NCI-H1930 (cell line): ENCODE measurements at places on chromosomes 6 and 20.

- no peak for DNase-seq
Observed at GRCh38 chr6:168953461-168953860, 300.2 kb downstream of the THBS2 start.

DNA sequence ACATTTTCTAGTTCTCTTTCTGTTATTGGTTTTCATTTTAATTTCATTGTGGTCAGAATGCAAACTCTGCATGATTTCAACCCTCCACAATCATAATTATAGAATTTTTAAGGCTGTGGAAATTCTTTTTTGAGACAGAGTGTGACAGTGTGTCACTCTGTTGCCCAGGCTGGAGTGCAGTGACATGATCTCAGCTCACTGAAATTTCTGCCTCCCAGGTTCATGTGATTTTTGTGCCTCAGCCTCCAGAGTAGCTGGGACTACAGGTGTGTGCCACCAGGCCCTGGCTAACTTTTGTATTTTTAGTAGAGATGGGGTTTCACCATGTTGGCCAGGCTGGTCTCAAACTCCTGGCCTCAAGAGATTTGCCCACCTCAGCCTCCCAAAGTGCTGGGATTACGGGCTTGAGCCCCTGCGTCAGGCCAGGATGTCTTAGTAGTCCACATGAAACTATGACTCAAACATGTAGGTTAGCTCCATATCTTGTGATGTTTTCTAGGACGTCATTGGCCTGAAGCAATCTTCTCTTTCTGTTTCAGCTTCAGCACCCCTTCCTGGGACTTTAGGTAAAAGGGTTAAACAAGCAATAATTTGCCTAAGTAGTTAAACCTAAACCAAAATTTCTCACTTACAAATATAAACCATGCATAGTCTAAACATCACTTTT lies 47.4 kb upstream of the SAMD3 start:
- no peak for DNase-seq

GRCh38 chr6:138028893-138029292 lies 78.3 kb downstream of the PERP start:
- DNase-seq = no peak

DNA sequence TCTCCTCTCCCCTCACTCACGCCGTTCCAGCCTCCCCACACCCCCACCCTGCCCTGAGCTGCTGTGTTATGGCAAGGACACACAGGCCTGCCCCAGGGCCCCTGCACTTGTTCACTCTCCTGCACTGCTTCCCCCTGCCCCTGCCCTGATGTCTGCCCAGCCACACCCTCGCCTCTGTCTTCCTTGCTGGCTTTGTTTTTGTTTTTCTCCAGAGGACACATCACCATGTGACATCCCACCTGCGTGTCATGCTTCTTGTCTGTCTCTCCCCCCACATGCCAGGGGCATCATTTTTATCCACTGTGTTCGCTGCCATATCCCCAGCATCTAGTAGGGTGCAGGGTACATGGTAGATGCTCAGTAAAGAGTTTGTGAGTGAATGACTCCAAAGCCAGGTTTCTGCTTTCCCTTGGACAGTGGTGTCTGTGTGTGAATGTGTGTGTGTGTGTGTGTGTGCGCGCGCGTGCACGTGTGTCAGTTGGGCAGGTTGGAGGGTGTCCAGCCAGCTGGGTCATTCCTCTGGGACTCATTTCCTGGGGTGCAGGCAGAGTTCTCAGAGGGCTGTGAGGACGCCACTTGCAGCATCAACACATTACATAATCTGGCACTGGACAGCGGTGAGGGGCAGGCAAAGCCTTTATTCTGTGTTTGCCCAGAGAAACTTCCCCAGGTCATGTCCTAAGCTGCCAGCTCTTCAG lies 60.6 kb downstream of the STK35 start:
- no peak for DNase-seq

- no peak for DNase-seq
Observed at GRCh38 chr6:35363293-35363750, 21.0 kb downstream of the PPARD start.

DNA sequence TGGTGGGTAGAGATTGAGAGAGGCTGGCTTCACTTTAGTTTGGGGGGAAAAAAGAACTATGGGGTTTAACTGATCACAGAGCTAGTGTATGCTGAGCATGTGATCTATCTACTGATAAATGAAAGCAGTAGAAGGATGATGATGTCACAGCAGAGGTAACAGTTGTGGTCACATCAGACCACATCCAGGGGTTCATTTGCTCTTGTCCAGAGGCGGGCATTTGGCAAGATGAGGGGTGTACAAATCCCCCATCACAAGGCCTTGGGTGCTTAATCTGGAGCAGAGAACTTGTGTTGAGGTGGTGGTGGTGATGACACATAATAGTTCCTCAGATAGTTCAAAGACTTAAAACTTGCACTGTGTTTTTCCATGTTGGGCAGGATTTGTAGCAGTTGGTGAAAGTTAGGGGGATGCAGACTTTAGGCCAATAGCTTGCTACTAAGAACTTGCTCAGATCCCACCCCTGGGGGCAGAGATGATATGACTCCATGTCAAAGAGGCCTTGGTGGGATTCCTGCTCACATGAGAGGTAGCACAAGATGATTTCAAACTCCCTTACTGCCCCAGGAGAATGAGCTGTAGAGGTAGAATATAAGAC lies 63.4 kb downstream of the PRDM1 start:
- DNase-seq = no peak

DNA sequence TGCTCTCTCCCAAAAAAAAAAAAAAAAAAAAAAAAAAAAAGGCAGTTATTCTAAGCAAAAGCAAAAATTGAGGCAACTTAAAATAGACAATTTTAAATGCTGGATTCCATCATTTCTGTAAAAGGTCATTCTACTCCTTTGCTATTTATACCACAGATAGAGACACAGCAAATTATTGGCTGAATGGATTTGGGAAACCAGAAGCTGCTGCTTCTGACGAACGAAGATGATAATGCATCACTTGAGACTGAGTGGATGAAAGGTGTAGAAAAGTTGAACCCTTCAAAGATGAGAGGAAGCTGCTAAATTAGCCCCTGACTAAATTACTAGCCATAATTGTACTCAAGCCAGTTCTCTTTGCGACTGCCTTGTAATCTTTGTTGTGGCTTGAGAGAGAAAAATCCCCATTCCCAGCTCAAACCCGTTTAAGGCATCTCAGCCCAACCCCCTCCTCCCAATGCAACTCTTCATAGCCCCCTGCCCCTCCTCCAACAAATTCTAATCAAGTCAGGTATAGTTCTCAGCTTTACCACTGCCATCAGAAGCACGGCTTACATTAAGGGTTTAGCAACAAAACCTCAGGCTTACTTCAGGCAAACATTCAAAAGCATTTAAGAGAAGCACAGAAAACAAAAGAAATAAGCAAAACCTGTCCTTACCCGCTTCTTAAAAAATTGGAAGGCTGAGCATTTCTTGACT lies 1.0 kb downstream of the SGK1 start:
- DNase-seq = no peak

DNA sequence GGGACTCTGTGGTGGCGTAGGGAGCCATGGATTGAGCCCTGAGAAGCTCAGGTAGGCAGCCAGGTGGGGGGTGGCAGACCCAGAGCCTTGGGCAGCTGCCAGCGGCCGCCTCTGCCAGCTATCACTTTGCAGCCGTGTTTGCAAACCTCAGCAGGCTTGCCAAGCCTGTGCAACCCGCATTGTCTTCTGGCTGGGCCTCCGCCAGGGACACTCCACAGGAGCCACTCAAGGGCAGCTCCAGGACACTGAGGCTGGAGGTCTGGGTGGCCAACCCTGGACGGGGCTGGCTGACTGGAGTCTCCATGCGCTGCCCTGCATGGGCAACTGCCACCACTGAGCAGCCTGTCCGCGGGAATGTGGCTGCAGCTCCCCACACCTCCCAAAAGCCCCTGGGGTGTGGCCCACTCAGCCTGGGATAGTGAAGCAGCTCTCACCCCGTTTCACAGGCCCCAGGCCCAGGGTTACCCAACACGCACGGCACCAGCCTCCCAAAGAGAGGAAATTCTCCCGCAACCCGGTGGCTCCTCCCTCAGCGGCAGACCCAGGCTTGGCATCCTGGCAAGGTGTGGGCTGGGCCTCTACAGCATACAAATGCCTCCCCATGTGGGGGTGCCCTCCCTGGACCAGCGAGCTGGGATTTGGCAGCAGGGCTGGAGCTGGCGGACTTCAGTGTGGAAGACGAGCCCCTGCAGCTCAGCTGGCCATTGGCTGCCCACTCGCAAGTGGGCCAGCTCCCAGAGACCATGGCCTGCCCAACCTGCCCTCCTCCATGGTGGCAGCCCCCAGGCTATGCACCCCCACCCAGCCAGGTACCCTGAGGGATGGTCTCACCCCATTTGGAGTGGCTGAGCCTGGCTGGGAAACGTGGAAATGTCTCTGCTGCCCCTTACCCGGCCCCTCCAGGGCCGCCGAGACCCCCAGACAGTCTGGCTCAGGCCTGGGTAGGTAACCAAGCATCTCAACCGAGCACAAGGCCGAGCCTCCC lies 2.9 kb downstream of the CHRNA4 start:
- DNase-seq = no peak

DNA sequence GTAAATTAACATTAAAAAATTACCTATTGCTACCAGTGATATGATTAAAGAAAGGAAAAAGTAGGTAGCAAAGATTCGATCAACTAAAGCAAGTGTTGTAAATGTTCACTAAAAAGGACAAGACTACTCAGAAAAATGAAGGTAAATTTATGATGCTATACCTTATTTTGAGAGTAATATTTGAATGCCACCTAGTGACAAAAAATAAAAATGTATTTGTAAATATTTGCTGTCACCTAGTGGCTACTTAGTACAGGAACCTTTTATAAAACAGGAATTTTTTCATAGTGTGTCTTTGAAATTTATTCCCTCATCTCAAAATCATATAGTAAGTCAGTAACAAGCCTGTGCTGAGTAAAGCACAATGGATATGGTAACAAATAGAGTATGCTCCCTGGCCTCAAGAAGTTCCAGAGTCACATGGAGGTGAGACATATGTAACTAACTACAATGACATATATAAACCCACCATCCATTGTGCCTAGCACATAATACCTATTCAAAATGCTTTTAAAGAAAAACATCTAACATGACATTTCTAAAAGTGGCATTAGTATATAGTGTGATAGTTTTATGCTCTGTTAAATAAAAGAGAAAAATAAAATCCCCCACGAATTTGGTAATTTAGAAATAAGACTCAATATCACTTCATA lies 193.1 kb upstream of the SIM1 start:
- DNase-seq = peak; percentile 8

- no peak for DNase-seq
Observed at GRCh38 chr6:163883984-163884383, 469.5 kb downstream of the QKI start.

- DNase-seq = no peak
Observed at GRCh38 chr6:125923366-125923877, 33.1 kb upstream of the HINT3 start.

DNA sequence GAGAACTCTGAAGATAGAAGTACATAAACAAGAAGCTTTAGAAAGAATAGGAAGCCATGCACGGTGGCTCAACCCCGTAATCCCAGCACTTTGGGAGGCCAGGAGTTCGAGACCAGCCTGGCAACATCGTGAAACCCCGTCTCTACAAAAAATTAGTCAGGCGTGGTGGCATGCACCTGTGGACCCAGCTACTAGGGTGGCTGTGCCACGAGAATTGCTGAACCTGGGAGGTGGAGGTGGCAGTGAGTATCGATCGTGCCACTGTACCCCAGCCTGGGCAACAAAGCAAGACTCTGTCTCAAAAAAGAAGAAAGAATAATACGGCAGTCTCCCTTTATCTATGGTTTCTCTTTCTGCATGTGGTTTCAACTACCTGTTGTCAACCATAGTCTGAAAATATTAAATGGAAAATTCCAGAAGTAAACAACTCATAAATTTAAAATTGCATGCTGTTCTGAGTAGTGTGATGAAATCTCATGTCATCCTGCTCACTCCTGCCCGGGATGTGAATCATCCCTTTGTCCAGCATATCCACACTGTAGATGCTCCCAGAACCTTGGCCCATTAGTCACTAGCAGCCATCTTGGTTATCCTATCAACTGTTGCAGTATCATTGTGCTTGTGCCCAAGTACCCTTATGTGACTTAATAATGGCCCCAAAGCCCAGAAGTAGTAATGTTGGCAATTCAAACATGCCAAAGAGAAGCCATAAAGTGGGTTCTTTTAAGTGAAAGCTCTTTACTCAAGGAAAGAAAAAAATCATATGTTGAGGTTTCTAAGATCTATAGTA lies 22.1 kb downstream of the DEK start:
- no peak for DNase-seq

DNA sequence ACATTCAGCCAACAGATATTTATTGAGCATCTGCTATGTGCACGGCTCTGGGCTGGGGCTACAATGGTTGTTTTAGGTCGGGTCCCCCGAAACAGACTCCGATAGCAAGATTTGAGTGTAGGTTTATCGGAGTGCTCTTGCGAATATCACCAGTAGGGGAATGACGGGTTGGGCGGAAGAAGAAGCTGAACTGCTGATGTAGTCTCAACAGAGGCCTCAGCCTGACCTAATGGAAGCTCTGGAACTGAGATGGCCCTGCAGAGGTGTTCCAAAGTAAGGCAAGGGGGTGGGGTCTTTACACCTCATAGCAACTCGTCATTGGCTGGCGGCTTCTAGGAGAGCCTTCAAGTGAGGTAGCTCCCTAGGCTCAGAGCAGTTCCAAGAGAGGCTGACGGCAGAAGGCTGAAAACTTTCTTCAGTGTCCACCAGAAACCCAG lies 1.1 kb downstream of the L3MBTL1 start:
- DNase-seq = no peak

GRCh38 chr6:73451223-73452106 lies 632 bp downstream of the CGAS start:
- no peak for DNase-seq

DNA sequence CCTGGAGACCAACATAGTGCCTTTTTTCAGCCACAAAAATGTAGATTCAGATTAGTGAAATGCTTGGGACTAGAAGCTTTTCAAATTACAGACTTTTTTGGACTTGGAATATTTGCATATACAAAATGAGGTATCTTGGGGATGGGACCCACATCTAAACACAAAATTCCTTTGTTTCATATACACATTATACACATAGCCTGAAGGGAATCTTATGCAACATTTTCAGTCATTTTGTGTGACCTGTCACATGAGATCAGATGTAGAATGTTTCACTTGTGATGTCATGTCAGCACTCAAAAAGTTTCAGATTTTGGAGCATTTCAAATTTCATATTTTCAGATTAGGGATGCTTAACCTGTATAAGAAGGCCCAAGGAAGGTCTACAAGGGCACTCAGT lies 44.5 kb upstream of the ALDH8A1 start:
- DNase-seq = no peak

GRCh38 chr6:105492706-105493673 lies 90.1 kb upstream of the PREP start:
- DNase-seq = no peak
